ENCODE measurements at places on chromosomes 11 and 22.

DNA sequence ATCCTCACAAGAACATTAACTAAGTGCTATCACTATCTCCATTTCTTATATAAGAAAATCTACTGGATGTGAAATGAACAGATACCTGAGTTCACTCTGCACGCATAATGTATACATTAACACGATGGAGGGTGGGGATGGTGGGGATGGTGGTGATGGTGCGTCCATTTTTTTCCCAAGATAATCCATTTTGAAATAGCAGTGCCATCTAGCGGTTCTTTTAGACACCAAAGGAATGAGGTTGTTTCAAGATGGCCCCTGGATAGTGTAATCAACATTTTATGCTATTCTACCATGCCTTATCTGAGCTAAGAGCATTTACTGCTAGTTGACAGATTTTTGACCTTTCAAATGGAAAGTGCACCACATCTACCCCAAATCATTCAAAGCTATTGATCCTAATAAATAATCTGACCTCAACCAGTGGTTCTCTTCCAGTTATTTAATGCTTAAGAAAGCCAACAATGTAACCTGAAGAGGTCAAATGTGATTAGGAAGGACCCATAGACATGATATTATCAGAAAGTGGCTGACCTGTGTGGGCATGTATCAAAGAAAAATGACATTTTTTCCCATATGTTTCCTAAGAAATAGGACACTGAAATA lies 714.7 kb upstream of the TENM4 start:
- peak; percentile 34 for DNase-seq

GRCh38 chr11:61969838-61970662 lies 2.6 kb upstream of the FTH1 start:
- DNase-seq, result peak; percentile 88

GRCh38 chr11:86021377-86021776 lies 47.5 kb downstream of the PICALM start:
- DNase-seq, result no peak

- no peak for DNase-seq
Observed at GRCh38 chr22:36391638-36392037, 3.9 kb upstream of the MYH9 start.

- DNase-seq, result no peak
Observed at GRCh38 chr11:93903989-93904388, 53.6 kb upstream of the VSTM5 start.

DNA sequence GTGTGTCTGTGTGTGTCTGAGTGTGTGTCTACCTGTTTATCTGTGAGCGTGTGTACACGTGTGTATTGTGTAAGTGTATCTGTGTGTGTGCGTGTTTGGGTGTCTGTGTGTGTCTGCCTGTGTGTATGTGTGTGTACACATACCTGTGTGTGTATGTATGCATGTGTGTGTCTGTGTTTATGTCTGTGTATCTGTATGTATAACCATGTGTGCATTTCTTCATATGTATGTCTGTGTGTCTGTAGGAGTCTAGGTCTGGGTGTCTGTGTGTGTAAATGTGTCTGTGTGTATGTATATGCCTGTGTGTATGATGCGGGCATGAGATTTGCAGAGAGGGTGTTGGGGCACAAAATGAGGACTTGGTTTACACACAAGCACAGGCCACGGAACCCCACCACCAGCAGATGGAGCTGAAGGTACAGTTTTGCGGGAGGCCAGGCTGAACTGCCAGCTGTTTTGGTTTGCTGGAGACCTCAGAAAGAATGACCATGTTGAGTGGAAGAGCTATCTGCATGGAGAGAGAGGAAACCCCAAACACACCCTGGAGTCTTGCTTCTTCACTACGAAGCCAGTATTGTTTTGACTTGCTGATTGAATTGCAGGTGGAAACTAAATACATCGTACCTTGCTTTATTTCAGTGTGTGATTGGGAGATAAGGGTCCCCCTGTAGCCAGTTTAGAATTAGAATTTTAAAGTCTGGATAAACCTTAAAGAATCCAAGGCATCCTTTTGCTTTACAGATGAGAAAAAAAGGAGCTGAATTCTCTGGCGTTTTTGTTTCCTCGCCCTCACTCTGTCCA lies 497.2 kb downstream of the NTM start:
- DNase-seq, result peak; percentile 62

DNA sequence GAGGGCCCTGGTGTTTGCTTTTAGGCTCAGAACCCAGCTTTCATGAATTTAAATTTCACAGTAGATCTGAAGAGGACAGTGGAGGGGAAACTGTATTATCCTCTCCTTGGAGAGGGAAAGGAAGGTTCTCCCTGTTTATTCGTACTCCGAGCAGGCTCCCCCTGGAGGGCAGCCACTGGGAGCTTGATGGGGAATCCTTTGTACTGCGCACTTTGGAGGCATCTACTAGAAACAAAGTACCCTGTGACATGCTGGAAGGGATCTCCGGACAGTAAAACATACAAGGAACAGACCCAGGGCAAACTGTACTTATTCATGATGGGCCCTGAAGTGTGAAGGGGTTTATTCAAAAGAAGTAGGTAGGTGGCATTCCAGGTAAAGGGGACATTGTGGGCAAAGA lies 27.2 kb downstream of the NAV2 start:
- no peak for DNase-seq

DNA sequence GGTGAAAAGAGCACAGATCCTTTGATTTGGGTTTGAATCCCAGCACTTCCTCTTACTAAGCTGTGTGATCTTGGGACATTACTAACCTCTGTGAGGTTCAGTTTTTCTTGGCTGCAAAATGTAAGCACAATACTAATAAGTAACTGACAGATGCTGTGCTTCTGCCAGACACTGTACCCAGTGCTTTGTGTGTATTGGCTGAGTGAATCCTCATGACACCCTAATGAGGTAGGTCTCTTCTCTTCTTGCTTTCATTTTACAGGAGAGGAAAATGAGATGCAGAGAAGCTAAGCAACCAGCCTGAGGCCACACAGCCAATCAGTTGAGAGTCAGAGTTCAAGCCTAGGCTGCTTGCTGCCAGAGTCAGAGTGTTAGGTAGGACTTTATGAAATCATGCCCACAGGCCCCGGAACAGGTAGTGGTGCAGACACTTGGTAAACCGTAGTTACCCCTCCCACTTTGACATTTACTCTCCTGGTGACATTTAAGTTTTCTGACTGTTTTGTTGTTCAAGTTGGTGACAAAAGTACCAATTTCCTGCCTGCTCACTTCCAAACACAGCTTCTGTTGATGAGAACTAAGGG lies 21.2 kb downstream of the PTPRJ start:
- DNase-seq, result peak; percentile 65
